DMS 273 treated with DMSO at 0.1 percent for 48 hours (cell line): ENCODE measurements at places on chromosomes 1 and 21.

DNA sequence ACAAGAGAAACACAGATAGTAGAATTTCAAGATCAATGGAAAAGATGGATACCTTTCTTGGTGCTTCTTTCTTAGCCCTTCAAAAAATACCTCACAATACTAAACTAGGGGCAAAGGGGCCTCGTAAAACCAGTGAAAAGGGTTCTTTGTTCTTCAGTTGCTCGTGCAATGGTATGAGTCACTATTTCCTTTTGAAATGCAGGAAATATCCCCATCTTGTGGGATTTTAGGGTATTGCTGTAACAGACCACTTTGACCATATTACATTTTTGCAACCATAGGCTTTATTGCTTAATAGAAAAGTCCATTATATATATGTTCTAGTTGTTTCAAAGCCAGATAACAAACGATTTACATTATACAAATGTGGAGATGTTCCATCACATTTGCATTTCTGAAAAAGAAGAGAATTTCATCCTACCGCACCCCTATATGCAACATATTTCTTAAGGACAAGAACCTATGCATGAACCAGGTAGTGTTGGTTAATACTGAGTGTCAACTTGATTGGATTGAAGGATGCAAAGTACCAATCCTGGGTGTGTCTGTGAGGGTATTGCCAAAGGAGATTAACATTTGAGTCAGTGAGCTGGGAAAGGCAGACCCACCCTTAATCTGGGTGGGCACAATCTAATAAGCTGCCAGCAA is 88.6 kb upstream of the PKN2 start:
- DNase-seq = peak; percentile 18

DNA sequence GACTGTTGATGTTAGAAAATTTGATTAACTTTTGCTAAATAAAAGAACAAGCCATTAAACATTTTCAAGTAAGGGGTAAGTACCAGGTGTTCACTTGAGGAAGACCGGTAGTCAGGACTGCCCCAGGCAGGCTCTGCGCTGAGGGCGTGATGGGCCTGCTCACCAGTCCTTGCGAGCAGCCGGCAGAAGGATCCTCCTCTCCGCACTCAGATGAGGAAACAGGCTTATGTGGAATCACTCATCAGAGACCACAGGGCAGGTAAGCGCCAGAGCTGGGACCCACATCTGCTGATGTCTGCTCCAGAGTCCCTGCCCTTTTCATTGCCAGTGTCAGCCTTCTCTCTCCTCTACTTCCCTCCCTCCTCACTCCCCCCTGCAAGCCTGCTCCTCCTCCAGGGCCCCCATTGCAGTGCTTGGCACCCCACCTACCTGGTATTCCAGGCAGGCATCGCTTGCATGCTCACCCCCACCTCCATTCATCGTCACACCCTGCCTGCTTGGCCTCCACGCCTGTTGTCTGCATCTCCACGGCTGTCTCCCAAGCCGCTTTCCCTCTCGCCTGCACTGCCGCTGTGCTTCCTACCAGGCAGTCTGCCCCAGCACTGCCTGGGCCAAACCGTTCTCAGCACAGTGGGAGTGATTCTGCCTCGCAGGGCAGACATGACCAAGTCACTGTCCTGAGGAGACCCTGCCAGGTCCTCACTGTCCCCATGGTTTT is 24.7 kb upstream of the KDM4A start:
- no peak for DNase-seq

DNA sequence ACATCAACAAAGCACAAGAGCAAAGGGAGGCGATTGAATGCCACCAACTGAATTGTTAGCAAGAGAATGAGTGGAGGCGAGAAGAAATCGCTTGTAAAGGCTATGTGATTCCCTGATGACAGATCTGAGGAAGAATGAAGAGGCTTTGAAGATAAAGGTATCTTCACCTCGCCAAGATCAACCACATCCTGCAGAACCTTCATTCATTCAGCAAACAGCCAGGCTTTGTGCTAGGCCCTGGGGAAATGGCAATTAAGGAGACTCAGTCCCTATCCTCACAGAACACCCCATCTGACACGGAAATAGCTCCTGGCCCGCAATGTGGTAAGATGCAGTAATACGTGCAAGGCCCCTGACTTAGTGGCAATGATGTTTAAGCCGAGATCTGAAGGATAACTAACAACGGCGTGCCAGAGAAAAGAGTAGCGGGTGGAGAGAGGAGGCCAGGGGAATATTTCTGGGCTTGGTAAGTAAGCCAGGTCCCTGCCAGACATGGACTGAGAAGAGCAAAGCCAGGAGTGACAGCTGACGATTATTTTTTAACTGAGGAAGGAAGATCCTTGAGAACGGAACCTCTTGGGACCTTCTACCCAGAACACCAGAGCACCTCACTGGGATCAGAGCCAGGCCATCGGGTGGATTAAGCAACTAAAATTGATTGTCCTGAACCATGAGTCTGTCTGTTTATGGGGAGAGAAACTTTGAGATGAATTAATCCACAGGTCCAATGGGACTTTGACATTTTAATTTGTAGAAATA is 4.6 kb upstream of the VSIG8 start:
- DNase-seq = peak; percentile 39

DNA sequence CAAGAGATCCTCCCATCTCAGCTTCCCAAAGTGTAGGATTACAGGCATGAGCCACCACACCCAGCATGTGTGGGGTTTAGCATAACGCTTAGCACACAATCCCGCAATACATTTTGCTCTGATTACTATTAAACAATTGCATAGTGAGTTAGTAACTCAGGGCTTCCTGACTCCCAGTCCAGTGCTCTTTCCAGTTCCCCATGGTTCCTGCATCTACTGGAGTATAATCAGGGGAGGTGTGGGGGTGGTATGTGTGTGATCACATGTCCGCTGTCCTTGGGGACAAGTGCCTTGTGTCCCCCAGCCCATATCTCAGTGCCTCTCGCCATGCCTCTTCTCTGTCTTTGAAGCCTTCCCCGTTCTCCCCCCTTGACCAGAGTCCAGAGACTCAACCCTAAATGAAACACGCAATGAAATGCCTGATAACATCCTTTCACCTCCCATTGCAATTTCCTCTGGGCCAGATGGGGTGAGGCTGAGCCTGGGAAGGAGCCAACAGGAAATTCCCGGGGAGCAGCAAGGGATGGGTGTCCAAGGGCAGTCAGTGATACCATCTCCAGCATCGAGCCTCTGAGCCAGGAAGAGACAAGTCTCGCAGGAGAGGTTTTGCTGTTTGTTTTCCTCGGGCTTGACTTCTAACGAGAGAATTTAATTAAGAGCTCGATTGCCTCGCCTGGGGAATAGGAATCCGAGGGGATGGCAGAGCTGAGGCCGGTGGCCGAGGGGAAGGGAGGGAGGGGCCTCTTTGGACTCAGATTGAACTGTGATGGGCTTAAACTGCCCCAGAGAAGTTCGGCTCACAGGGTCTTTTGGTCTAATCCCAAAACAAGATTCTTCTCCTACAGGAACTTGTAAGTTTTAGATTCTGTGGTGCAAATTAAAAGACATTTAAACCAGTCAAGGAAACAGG is 7.7 kb upstream of the HTR1D start:
- peak; percentile 24 for DNase-seq

GRCh38 chr1:113058941-113059706 is 13.9 kb upstream of the LRIG2 start:
- DNase-seq = no peak

DNA sequence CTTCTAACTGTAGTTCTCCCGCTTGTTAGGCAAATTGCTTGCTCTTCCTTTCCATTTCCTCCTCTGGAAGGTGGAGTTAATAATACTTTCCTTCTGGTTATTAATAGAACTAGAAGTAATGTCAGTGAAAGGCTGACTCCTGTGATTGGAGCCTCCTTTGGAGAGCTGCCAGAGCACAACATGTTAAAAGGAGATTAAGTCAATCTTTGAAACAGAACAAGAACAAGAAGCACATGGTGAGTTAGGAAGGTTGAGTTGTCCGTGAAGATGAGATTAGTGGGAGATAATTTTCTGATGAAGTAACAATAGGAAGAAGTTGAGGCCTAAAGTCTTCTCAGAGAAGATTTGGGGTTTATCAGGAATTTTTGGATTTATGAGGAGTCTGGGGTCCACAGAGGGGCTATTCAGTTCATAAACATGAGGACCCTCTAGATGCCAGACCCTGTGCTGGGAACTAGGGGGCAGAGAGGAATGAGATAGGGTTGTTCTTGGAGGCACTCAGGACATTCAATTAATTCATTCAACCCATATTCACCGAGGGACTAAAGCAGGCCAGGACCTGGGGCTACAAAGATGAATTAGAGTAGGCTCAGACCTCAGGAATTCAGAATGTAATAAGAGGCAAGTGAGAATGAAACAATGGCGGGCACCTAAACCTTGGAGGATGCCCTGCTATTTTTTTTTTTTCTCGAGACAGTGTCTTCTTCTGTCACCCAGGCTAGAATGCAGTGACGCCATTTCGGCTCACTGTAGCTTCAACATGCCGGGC is 40.7 kb upstream of the DHCR24 start:
- DNase-seq = no peak
